ENCODE measurements at places on chromosomes 7 and 10. TPM values are rescaled to one million over a fixed set of nuclear protein-coding genes. Genes with fewer than 3 reads are reported as not detected.

The C10orf143 gene
- total RNA-seq: 3.6 TPM

The TEX47 gene
- not detected for total RNA-seq

DNA sequence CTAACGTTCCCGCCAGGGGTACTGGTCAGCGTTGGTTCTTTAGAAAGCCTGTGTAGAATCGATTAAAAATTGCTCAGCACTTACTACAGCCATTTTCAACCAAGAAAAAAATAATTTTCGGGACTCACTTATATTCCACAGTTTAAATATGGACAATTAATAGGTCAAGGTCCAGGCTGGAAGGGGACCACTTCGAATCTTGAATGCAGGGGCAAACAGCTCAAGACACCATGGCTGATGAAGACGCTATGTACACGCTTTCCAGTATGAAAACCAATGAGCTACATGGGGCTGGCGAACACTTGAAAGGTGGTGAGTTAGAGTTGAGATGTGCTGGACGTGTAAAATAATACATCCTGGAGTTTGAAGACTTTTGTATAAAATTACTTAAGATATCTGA, 87.2 kb downstream of the PRKCQ start:
- peaks cover 23% of the 10 kb centered on the region for H3K27me3 ChIP-seq
- no peak for DNase-seq
- no peak overlapping the region for H3K27ac ChIP-seq
- H3K36me3 ChIP-seq: peaks cover 11% of the 10 kb centered on the region
- no peak overlapping the region for H3K4me3 ChIP-seq

The CFAP43 gene
- total RNA-seq: 4.7 TPM

All from progenitor cell of endocrine pancreas (in vitro differentiated cells).